Aortic smooth muscle cell (primary cell): ENCODE measurements at places on chromosomes 1 and 21. TPM values are rescaled to one million over a fixed set of nuclear protein-coding genes. Genes with fewer than 3 reads are reported as not detected.

Gene KIF14
- 4.5 and 7.4 TPM in 2 replicates for total RNA-seq

Gene ESPN
- total RNA-seq, result not detected in 2 replicates

Gene TGFB2
- total RNA-seq, result 5.7 and 12.4 TPM in 2 replicates

Gene DCDC2B
- not detected in 2 replicates for total RNA-seq

Gene UBASH3A
- total RNA-seq, result not detected in 2 replicates

Gene EPHB2
- 2.8 and 3.2 TPM in 2 replicates for total RNA-seq

Gene PGBD5
- under 0.01 and 0.06 TPM in 2 replicates for total RNA-seq

Gene ABCA4
- 0.44 and 0.53 TPM in 2 replicates for total RNA-seq
